ENCODE measurements at places on chromosomes 16 and 17.

GRCh38 chr16:76816475-76816874, 374.5 kb upstream of the MON1B start:
- DNase-seq, result no peak

GRCh38 chr16:56278196-56278855, 87.0 kb downstream of the GNAO1 start:
- DNase-seq, result no peak

GRCh38 chr16:88920618-88921590, 54.4 kb upstream of the PABPN1L start:
- no peak for DNase-seq

GRCh38 chr17:35738519-35739133, 7.2 kb downstream of the RASL10B start:
- DNase-seq, result no peak

- no peak for DNase-seq
Observed at GRCh38 chr16:87420026-87421002, 28.2 kb downstream of the MAP1LC3B start.

DNA sequence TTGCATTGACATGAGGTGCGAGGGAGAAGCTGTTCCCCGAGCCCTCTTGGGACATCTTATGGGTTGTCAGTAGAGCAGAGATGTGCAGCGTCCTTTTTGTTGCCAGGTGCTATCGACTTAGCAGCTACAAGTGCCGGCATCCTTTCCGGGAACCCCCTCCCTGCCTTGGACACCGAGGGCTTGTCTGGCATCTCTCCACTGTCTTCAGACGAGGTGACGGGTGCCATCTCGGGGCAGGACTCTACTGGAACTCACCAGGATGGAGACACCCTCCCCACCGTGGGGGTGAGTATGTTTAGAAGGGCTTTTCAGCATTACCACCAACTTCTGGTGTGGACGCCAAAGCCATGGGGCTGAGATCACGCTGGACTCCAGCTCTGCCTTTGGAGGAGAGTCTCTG, 11.8 kb upstream of the JPT2 start:
- no peak for DNase-seq

- no peak for DNase-seq
Observed at GRCh38 chr17:64009571-64010402, 10.6 kb downstream of the ICAM2 start.

GRCh38 chr17:44898768-44899073, 524 bp downstream of the EFTUD2 start:
- no peak for DNase-seq

GRCh38 chr17:36837195-36837938, 99.9 kb upstream of the LHX1 start:
- no peak for DNase-seq

DNA sequence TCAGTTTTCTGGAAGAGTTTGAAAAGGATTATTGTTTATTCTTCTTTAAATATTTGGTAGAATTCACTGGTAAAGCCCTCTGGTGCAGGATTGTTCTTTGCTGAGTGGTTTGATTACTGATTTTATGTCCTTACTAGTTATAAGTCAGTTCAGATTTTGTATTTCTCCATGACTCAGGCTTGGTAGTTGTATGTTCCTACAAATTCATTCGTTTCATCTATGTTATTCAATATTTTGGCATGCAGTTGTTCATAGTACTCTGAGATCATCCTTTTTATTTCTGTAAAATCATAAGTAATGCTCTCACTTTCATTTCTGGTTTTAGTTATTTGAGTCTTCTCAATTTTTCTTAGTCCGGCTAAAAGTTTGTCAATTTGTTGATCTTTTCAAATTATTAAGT, 58.1 kb upstream of the CRYM start:
- DNase-seq, result no peak

DNA sequence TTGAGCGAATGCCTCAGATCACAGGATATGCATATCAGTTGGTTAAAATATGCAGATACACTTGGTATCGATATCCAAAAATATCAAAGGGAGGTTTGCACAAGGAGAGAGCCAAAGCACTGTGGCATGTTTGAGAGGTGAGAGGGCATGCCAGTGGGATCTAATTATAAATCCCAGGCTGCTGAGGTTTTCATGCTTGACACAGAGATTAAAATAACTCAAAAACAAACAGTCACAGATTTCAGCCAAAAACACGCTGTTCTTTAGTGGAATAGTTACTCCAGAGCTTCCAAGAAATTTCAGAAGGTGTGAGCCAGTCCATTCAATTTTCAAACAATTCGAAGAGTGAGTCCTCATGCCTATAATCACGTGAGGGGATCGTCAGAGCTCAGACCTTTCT, 477.9 kb downstream of the SOX9 start:
- DNase-seq, result no peak

DNA sequence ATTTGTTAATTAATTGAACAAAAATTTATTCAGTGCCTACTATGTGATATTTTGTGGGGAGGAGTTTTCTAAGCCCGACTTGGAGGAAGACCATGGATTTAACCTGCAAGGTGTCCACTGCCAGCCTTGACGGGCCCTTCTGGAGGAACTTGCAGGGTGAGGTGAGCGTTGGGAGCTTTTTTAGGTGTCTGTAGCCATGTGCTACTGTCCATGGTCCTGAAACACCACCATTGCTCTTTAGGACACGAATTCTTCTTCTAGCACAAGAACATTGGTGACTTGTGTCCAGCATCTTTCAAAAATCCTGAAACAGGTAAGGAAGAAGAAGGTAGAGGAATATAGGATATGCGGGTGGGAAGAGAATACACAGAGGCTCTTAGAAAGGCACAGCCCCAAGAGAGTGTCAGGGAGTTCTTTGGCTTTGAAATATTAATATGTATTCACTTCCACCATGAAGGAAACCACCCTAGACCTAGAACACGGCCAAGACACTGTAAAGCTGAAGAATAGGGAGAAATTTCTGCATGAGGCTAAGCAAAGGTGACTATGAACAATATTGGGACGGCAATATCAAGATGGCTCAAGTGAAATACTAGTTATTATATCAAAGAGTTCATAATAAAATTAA, 27.9 kb upstream of the OR4D1 start:
- DNase-seq, result no peak

GRCh38 chr17:13843862-13844635, 225.3 kb upstream of the COX10 start:
- DNase-seq, result no peak

All from putamen (tissue), 1 donor.